ENCODE measurements at places on chromosomes 16 and 17. TPM values are rescaled to one million over a fixed set of nuclear protein-coding genes. Genes with fewer than 3 reads are reported as not detected.

- no peak for DNase-seq
Observed at GRCh38 chr17:58947824-58948223, 158.9 kb downstream of the TRIM37 start.

DNA sequence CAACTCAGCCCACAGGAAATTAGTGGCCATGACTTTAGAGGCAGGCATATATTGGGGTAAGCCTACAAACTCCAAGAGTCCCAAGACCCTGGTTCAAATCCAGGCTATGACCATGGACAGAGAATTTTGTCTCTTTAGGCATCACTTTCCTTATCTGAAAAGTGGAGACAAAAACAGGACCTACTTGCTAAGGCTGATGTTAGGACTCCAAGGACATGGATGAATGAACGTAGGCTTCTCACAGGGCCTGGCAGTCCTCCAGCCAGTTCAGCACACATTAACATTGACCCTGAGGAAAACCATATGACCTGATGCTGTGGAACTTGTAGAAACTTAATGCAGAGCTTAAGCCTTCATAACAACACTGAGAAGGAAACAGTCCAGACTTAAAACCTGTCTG, 1.4 kb downstream of the FKBP10 start:
- no peak for DNase-seq

Gene CA10
- not detected for total RNA-seq

Gene TP53TG3C
- not detected for total RNA-seq

Gene FASN
- 165 TPM for total RNA-seq

- DNase-seq, result no peak
Observed at GRCh38 chr17:19799796-19800195, 51.7 kb upstream of the ALDH3A1 start.

DNA sequence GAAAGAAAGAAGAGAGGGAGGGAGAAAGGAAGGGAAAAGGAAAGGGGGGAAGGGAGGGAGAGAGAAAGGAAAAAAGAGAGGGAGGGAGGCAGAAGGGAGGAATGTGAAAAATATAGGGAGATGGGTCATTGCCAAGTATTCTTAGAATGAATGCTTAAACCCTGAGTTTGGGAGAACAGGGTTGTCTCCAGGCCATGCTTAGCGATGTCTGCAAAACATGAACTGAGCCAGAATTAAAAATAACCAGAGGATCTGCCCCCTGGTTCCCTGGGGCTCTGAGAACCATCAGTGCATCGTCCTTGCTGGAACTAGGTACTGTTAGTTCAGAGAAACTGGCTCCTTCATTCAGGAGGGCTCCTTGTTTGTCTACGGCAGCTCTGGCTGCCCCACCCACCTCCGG, 170.4 kb downstream of the IRX5 start:
- no peak for DNase-seq

Gene GUCY2D
- total RNA-seq, result not detected

Gene TEKT1
- not detected for total RNA-seq

- no peak for DNase-seq
Observed at GRCh38 chr16:31088459-31089183, at the start of gene PRSS53. PRSS53 (minus strand) TSS chr16:31088943; CDS start chr16:31088809, 134 bp downstream.

- no peak for DNase-seq
Observed at GRCh38 chr17:77555741-77556291, 402.7 kb upstream of the TNRC6C start.

GRCh38 chr16:19066988-19067348, 446 bp upstream of the COQ7 start:
- DNase-seq, result no peak

- DNase-seq, result no peak
Observed at GRCh38 chr16:73068541-73069401, 20.8 kb upstream of the ZFHX3 start.

- peak; percentile 3 for DNase-seq
Observed at GRCh38 chr17:6574687-6575595, 18.6 kb upstream of the PITPNM3 start.

- no peak for DNase-seq
Observed at GRCh38 chr16:65546353-65546791, 424.5 kb upstream of the CDH11 start.

GRCh38 chr17:80922580-80923160, 69.0 kb upstream of the CHMP6 start:
- no peak for DNase-seq

Gene RAP1GAP2
- 5.1 TPM for total RNA-seq

DNA sequence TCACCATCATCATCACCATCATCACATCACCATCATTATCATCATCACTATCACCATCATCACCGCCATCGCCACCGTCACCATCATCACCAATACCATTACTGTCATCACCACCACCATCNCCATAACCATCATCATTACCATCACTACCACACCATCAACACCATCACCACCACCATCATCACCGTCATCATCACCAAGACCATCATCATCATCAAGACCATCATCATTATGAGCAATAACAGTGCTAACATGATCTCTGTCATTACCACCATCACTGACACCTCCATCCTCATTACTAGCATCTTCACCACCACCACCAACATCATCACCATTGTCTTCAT, 16.1 kb upstream of the ZNF469 start:
- DNase-seq, result no peak

DNA sequence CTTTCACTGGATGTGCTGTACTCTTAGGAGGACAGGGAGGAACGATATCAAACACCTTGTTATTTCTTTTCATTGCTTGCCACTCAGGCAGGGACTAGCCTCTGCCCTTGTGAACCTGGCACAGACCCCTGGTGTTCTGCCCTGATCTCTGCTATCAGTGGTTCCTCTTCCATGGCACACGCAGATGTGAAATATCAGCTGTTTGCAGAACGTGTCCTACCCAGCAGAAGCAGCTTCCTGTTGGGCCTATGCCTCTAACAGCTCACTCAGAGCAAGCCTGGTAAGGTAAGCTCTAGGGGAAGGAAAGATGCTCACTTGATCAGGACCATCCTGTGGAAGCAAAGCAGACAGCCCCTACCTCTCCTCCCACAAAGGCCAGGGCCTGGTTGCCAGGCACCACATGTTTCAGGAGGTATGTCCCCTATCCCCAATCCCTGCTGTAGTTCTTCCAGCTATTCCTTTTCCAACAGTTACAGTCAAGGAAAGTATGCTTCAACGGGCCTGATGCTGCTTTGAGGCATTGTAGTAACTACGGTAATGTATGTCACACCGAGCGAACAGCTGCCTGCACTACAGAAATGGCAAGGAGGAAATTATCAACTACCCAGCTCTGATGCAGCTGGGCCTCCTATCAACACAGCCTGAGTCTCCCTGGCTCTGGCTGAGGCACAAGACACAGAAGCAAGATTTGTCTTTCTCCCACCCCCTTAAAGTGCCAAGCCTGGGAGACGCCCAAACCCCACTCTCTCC, 41.3 kb upstream of the GFOD2 start:
- no peak for DNase-seq

DNA sequence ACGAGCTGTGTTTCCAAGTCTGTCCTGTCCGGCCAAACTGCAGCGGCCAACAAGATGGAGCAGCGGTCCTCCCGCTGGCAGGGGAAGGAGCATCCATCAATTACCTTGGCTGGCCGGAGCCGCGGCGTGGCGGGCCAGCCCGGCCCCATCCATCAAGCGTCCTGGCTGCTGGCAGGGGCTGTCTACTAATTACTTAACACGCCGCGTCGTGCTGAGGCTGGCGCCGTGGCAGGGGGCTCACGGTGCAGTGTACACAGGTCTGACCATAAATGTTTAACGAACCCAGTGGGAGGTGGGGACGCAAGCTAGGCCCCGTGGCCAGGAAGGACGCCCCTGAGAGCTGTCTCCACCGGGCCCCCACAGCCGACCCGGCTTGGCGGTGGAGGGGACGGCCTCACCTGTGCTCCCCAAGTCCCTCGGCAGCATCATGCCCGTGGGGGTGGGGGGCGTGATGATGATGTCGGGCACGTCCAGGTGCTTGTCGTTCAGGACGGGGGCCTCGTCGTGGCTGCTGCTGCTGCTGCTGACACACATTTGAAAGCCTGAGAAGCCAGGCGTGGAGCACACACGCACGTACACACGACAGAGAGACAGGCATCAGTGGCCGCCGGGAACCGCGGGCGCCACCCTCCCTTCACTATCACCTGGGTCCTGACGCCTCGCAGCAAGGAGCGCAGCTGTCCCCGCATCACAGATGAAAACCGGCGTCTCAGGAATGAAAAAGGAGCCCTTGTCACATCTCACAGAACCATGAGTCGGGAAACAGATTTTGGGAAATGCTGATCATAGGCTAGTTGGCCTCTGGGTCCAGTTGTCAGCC, 21.2 kb upstream of the GINS2 start:
- no peak for DNase-seq

DNA sequence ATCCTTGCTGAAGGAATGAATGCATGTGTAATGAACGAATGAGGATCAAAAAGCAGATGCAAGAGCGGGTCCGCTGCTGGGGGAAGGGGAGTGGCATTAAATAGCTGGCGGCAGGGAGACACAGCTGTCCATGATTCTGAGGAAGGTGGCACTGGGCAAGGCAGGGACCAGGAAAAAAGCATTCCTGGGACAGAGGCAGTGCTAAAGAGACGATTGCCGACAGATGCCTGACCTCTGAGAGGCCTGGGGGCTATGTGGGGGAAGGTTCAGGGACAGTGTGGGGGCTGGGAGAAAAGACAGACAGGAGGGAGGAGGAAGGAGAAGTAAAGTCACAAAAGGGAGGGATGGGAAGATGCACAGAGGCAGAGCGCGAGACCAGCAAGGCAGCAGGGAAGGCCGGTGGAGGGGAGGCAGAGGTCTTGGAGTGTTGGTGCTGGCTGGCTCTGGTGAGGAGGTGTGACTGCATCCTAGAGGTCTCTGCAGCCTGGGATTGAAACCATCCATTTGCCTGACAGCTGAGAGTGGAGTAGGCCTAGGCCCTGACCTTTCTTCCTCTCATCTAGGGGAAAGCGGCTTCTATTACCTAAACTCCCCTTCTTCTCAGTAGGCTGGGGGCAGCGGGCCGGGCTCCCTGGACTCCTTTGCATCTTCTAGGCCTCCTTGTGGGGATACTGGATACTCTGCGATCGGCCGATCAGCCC, 109.9 kb downstream of the SDK2 start:
- no peak for DNase-seq

- DNase-seq, result no peak
Observed at GRCh38 chr17:72479113-72479512, 358.3 kb downstream of the SOX9 start.

DNA sequence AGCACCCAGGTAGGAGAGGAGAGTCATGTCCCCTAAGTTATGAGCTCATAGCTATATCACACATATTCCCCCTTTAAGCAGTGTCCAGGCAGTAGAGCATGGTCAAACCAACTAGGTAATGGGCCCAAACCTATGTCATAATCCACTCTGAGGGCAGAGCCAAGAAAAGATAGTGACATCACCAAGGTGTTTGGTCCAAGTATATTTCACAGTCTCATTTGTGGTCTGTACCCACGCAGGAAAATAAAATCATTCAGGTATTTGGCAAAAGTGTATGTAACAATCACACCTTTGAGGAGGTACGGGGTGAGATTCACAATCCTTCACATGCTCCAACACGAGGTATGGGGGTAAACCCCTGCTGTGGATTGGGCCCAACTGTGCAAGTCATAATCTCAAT, 2112.8 kb downstream of the TP53TG3F start:
- no peak for DNase-seq

Gene RHBDL1
- total RNA-seq, result 1.6 TPM

- peak; percentile 51 for DNase-seq
Observed at GRCh38 chr16:19375561-19376158, 42.0 kb upstream of the TMC5 start.

Gene NQO1
- total RNA-seq, result 558 TPM

DNA sequence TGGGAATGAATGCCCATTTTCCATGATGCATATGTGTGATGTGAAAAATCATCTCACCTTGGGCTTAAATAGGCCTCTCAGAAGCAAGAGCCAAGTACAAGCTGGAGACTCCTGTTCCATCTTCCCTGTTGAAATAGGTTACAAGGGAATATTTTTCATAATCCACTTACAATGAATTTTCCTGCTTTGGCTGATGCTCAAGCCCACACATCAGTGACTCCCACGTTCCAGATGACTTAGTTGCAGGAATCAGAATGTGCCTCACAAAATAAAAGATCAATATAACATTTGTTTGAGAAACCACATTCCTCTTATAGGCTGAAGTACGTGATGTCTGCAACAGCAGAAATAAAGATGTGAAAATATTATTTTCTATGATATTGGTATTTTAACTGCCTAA, 24.1 kb downstream of the ANKFN1 start:
- no peak for DNase-seq

GRCh38 chr17:55121268-55121667, 143.5 kb upstream of the HLF start:
- no peak for DNase-seq

GRCh38 chr16:69870761-69871160, 80.4 kb upstream of the CLEC18A start:
- DNase-seq, result no peak

- DNase-seq, result no peak
Observed at GRCh38 chr17:56809106-56809819, 24.5 kb downstream of the C17orf67 start.

Gene NXPH3
- total RNA-seq, result 0.63 TPM

GRCh38 chr16:23728112-23728477, 15.1 kb upstream of the ERN2 start:
- DNase-seq, result no peak

DNA sequence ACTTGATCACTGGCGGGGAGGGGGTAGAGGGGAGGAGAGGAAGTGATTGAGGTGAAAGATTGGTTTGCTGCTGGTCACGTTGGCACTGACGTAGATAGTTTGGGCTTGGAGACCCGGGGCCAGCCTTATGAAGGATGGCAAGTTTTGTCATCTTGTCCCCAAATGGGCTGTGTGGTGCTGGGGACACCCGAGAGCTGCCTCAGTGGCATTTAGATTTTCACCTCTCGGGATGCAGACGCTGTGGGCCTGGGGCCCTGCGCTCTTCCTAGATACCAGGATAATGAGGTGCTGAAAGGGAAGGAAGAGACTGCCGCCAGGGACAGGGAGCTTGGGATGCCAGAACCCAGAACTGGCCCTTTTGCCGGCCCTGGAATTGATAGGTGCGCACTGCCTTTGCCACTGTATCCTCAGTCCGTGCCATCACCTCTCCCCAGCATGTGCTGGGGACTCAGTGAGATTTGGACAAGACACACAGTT, 1.4 kb upstream of the SOCS3 start:
- no peak for DNase-seq

DNA sequence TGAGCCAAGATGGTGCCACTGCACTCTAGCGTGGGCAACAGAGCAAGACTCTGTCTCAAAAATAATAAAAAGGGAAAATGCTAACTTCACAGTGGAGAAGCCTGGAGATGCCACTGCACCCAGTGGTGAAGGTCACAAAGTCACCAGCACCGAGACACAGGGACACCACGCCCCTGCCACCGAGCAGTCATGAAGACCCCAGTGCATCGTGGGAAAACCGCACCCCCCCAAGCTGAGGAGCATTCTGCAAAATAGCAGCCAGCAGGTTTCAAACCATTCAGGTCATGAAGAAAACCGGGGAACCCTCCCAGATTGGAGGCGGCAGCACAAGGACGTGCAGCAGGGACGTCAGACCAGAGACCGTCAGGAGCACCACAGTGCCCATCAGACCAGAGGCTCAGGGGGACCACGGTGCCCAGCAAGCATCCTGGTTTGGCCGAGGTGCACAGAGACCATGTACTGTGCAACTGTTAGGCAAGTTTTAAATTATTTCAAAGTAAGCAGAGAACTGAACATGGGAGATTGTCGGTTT, 13.7 kb downstream of the CHMP1A start:
- DNase-seq, result no peak

GRCh38 chr17:31136319-31136718, 41.5 kb downstream of the NF1 start:
- DNase-seq, result no peak

GRCh38 chr16:84864326-84864955, 44.7 kb downstream of the CRISPLD2 start:
- no peak for DNase-seq

Gene TBC1D3I
- 1.5 TPM for total RNA-seq

Gene DNAH9
- total RNA-seq, result not detected

Gene GCGR
- not detected for total RNA-seq

GRCh38 chr17:40645291-40645690, 2.3 kb downstream of the SMARCE1 start:
- DNase-seq, result no peak
